Stimulated activated CD8-positive, alpha-beta memory T cell treated with anti-CD3 and anti-CD28 coated beads, Interleukin-7, amount 100 ng/mL, for 4 hours (primary cell): ENCODE measurements at places on chromosomes 5 and 9.

GRCh38 chr9:118305331-118305730 lies 601.1 kb downstream of the TLR4 start:
- DNase-seq = no peak

GRCh38 chr9:114366334-114367128 lies 21.3 kb downstream of the AKNA start:
- DNase-seq = no peak

DNA sequence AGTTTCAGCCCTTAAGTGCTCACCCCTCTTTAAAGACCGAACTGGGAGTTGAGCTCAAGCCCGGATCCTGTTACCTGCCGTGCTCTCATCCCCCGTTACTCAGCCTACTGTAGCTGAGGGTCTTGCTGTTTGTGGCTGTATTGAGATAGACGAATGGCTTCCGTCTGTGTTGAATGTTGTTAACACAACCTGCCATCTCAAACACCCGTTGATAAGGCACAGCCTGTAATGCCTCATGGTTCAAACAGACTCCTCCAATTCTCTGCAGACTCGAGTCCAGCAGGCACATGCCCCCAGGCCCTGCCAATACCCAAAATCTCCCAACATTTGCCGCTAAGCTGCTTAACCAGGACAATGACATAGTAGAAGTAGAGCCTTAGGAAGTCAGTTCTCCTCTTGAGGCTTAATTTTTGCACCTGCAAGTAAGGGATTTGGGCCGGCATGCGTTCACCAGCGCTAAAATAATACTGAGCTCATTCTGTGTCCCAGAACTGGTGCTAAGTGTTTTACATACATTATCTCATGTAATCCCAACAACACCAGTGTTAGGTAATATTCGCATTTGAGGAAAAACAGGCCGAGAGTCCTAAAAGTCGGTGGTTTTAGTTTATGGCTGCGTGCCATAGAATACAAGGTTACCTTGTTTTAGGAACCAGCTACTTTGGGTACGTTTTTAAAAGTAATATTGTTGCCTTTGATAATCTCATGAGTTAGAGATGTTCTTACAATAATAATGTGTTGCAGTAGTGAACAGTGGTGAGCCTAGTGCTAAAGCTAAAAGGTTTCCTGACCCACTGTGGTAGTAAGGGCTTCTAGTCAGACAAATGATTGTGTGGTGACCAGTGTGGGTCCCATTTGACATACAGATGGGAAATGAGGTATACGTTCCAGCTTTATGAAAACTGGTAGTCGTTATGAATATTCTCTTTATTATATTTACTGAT lies 1.5 kb upstream of the RFX3 start:
- DNase-seq = no peak

DNA sequence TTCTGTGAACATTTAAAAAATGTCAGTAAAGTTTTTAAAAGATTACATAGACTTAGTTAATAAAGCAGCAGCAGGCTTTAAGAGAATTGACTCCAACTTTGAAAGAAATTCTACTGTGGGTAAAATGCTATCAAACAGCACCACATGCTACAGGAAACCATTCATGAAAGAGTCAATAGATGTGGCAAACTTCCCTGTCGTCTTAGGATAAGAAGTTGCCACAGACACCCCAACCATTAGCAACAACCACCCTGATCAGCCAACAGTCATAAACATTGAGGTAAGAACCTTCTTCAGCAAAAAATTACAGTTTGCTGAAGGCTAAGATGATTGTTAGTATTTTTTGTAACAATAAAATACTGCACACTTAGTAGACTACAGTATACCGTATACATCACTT lies 278.2 kb downstream of the CSNK1G3 start:
- no peak for DNase-seq

GRCh38 chr9:16304301-16304700 lies 566.2 kb downstream of the BNC2 start:
- DNase-seq = no peak

DNA sequence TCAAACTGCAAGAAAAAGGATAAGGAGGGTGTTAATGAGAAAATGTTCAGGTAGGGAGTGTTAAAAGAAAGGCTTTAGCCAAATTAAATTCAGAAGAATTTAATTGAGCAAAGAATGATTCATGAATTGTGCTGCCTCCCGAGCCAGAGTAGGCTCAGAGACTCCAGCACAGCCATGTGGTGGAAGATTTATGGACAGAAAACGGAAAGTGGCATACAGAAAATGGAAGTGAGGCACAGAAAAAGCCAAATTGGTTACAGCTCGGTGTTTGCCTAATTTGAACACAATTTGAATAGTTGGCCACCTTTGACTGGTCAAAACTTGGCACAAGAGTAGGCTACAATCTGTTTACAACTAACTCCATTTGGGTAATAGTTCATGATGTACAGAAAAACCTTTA lies 9.6 kb upstream of the SLC30A5 start:
- no peak for DNase-seq

DNA sequence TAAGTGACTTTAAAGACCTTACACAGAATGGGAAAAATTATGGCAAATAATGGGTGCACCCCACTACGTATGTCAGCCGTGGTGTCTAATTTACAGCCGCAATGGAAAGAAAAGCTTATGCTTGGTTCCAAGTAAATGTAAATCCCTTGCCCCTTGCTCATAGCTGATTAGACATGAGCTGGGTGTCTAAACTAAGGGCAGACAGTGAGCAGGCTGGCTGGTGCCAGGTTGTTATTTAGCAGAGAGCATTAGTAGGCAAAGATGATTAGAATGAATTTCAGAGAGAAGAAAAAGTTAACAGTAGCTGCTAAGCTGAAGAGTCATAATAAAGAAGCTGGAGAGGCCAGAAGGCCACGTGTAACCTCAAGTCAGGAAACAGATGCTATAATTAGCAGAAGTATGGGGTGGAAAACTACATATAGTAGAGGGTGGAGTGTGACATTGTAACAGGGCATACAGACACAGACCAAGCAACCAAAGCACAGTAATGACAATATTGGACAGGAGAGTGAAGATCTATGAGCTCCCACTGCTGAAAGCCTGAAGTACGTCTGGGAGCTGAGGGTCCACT lies 257.7 kb downstream of the MCTP1 start:
- no peak for DNase-seq

DNA sequence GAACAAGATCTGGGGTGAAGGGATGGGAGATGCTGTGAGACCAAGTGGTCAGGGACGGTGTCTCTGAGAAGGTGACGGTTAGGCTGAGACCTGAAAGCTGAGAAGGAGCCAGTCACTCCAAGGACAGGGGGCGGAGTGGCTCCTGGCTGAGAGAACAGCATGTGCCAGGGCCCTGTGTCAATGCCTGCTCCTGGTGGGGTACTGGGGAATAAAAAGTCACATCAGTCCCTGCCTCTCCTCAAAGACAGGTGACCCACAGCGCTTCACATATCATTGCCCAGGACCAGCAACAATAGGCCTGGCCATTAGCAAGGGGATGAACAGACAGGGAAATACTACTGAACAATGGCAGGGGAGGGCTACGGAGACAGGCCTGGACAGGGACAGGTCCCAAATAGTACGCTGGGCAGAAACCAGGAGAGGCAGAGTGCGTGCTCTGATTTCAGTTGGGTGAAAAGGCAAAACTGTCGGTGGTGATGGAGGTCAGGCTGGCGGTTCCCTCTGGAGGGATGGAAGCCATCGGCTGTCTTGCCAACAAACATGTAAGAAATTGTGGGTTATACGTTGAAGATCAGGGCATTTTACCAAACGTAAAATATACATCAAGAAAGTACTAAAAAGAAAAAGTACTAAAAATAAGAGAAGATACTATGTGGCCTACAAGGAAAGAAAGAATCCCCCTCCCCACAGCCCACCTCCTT lies 64.3 kb downstream of the C9orf50 start:
- no peak for DNase-seq

DNA sequence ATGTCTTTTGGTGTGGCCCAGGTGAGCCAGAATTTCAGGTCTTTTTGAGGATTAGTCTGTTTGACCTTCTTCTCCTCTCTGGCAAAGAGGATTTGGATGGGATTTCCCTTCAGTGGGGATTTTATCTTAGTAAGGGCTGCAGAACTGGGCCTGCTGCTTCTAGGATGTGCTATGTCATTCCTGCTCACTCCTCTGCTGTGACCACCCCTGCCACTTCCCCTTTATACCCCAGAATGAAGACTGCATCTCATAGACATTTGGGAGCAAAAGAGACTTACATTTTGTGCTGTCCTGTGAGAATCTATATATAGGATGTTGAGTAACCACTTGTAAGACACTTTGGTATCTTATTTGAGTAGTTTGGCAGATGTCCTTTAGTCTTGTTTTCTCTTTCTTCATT lies 76.2 kb downstream of the ARHGAP26 start:
- DNase-seq = no peak

DNA sequence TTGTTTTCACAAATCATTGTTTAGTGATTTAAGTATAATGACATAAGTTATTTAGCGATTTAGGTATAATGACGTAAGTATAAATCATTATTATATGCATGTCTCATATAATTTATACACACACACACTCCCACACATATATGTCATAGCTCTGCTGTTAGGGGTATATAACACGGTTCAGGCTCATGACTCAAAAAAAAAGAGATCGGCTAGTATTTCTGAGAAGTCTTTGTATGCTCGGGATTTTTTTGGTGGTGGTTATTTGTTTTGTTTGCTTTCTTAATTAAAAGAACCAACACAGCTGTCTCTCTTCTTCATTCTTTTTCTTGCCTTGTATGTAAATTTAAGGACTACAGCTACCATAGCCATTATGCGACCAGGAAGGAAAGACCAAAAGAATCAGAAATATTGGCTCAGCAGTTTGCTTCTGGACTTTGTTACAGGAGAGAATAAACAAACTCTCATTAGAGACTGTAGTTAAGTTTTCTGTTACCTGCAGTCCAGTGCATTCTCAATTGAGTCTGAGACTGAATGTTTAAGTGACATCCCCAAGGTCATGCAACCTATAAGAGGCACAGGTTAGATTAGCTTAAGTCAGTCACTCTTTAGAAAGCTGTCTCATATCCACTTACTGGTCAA lies 83.2 kb upstream of the NREP start:
- no peak for DNase-seq

- no peak for DNase-seq
Observed at GRCh38 chr5:97425511-97425910, 242.5 kb upstream of the RIOK2 start.

DNA sequence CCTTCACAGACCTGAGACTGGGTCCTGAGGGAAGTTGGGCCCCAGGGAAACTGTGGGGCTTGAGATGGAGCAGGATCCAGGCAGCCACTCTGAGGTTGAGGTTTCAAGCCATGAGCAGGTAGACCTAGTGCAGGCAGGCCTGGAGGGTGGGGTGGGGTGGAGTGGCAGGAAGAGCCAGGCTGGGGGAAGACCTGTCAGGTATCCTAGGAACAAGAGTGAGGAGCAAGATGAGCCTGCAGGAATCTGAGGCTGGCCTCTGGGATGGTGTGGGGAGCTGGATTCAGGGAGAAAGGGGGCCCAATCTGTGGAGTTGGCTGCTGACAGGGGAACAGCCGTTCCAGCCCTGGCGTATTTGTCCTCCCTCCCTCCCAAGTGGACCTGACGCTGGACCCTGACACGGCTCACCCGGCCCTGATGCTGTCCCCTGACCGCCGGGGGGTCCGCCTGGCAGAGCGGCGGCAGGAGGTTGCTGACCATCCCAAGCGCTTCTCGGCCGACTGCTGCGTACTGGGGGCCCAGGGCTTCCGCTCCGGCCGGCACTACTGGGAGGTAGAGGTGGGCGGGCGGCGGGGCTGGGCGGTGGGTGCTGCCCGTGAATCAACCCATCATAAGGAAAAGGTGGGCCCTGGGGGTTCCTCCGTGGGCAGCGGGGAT lies 9.8 kb downstream of the RACK1 start:
- DNase-seq = no peak

DNA sequence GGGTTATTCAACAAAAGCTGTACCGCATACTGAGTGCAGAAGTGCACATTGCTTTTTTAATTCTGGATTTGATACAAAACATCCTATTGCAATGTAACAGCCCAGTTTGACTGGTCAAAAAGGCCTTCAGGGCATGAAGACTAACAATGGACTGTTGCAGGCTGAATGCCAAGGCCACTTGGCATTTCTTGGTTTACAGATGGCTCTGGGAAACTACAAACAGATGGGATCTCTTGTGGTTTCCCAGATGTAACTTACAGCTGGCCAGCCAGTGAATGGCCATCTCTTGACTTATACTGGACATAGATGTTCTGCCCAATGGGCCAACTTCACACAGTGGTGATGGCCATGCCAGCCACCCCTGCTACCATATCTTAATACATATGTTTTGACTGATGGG lies 36.8 kb downstream of the UGT3A2 start:
- DNase-seq = no peak

DNA sequence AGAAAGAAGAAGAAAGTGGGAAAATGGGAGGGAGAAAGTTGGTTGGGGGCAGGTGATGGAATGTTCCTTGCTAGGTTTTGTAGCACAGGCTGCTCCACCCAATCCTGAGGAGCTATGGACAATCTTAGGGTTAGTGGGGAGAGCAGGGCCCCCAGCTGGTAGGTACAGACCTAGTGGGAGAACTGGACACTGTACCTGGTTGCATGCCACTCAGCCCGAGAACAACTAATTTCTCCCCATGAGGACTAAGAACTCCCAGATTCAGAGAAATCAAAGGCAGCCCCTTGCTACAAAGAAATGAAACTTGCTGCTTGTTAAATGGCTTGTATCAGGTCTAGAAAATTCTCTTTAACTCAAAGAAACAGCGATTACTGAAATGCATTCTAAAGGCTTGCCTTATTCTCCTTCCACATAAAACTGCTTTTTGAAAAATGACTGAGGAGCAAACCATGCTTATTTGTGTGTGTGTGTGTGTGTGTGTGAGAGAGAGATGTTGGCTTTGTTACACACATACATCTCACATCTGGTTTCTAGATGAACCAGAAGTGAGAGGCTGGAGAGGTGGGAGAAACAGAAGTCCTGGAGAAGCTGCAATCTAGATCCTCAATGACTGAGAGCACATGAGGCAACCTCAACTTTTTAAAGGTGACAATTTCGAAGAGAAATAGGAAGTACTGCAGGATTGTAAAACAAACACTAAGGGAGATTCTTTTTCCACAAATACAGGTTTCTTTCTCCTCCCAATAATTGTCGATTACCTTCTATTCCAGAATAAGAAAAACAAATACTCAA lies 28.9 kb downstream of the FYB1 start:
- no peak for DNase-seq

GRCh38 chr5:142958944-142959682 lies 188.9 kb downstream of the ARHGAP26 start:
- DNase-seq = no peak

GRCh38 chr5:77379558-77380061 lies 112.5 kb downstream of the WDR41 start:
- DNase-seq = no peak

DNA sequence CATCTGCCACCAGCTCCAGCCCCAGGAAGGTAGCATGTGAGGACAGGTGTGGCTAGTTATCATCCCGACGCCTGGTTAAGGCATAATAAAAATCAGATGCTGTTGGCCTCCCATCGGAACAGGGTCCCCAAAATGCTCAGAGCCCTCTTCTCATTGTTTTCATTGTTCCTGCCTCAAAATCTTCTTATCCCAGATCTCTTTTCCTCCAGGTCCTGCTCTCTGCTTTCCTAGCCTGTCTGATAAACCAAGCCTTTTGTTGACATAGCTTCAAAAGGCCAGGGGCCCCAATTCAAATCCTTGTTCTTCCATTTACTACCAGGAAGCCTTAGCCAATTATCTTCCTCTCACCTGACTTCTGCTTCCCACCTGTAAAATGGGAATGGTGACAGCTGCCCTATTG lies 130.1 kb upstream of the ADRA1B start:
- DNase-seq = no peak
